ENCODE measurements at places on chromosomes 4 and X. TPM values are rescaled to one million over a fixed set of nuclear protein-coding genes. Genes with fewer than 3 reads are reported as not detected.

GRCh38 chr4:40231316-40231863 is 34.6 kb downstream of the RHOH start:
- DNase-seq, result no peak

- DNase-seq, result peak; percentile 67
Observed at GRCh38 chr4:3047464-3048286, 26.7 kb downstream of the HTT-AS start.

DNA sequence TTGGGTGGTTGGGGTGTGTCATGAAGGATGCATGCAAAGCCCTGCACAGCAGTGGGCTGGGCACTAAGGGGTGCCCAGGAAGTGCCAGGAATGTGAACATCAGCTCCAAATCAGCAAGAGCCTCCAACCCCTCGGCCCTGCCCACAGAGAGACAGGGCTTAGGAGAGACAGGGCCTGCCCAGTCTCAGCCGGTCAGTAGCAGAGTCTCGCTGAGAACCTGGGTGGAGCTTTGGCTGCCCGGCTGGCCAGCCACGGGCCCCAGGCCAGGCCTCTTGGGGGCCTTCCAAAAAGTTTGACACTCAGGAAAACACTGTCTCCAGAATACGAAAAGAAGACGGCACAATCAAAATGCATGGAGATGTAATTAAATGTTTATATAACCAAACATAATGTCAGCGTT is 4.3 kb upstream of the MXD4 start:
- DNase-seq, result peak; percentile 78

GRCh38 chr4:134747108-134747805 is 545.7 kb upstream of the PABPC4L start:
- no peak for DNase-seq

Gene SATL1
- 0.12 TPM for total RNA-seq

Gene TLR2
- total RNA-seq, result 11.5 TPM

Gene ARHGAP36
- 0.32 TPM for total RNA-seq

GRCh38 chr4:151567056-151567455 is 158.1 kb downstream of the FHIP1A start:
- DNase-seq, result no peak

- DNase-seq, result no peak
Observed at GRCh38 chr4:134326866-134327265, 125.3 kb upstream of the PABPC4L start.

DNA sequence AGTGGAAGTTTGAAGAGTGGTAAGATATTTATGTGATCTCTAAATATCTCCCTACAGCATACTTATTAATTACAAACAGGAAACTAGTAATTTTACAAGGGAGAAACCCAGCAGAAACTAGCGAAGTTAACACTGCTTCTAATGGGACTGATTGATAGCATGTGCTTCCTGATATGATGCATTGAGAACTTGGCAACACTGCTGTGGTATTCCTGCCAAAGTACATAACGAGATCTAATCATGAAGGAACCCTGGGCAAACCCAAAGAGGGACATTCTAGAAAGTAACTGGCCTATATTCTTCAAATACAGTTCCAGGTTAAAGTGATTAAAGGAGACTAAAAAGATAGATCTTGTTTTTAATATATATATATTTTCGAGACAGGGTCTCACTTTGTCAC is 4.6 kb upstream of the GPR34 start:
- no peak for DNase-seq

DNA sequence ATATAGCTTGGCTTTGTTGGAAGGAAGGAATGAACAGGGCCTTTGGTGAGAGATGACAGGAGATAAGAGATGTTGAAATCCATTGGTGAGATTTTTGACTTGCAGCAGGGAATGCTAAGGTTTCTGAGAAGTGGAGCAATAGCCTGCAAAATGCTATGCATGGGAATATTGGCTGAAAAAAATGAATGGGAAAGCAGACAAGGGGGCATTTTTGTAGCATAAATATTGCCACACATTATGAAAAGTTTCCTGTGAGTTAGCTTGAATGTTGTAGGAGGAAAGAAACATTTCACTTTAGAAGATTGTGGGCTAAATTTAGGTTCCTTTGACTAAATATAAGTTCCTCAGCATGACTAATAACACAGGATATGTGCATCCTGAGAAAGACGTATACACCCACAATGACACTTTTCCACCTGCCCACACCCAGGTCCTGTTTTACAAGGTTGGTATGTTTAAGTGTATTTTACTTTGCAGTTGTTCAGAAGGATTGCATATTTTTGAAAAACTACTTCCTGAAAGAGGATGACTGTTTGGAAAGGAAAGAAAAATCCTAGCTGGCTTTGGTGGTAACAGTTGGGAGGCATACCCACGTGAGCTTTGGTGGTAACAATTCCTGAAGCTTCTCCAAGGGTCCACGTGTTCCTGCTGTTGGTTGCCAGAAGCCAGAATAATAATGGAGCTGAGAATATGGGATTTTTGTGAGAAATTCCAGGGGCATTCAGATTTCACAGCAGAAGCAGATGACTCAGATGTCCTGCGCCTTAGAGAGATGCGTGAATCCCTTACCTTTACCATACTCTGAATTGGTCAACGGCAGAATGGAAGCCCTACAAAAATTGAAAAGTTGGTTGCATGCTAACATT is 28.5 kb downstream of the PHEX start:
- no peak for DNase-seq

DNA sequence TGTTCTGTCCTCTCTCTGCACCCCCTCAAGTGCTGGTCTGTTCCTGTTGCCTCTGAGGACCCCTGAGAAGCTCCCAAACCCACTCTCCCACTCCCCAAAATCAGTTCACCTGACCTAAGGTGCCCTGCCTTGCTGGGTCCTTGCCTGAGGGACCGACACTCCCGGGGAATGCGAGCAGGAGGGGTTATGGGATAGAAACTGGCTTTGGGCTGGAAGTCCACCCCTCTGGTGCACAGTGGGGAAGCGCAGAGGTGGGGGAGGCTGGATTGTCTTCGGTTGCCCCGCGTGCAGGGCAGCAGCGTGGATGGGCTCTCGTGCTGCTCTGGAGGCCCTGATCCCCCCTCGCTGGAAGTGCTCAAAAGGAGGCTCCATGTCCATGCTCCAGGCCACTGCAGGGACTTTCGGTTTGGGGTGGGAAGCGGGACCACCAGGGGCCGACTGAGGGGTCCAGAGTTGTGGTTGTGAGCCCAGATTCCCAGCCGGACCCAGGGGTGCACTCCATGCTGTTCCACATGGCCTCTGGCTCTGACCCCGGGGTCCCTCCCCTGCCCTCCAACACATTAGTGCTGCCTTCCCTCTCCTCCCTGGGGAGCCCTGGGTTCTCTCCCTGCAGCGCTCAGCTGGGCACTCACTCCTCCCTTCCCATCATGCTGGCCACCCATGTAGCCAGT is 7.6 kb downstream of the SORCS2 start:
- no peak for DNase-seq

DNA sequence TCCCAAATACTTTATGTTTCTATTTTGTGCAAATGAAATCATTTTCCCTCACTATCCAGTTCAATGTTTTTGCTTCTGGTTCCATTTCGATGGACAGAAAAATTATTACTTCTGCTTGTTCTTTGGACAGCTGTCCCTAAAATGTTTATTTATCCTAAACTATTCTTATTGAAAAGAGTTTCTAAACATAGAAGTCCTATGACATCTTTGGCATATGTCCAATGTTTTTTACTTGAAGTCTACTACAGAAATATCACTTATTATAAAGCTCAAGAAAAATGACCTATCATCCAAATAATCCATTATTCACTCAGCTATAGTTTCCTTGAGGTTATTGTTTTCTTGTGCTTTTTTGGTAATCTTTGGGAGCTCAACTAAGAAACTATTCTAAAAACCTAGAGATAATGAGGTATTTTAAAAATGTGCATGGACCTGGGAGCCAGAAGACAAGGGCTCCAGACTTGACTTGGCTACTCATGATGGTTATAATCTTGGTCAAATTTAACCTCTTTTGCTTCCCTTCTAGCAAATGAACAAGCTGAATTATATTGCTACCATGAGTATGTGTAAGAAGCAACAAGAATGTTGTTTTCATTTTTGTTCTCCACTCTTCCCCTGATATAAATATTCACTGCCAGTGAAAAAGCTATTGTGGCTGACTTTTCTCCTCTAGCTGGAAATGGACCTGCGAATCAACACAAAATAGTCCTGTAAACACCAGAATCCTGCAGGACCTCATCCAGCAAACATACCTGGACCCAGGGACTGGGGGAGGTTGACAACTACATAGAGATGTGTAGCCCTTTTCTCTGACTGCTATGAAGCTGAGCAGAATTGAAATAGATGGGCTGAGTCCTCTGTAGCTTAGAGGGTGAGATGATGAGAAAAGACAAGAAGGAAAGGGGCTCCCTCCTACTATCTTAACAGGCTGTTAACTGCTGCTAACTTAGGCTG is 137.4 kb downstream of the FRYL start:
- no peak for DNase-seq

GRCh38 chr4:124183926-124184325 is 528.6 kb downstream of the ANKRD50 start:
- DNase-seq, result no peak

Gene NXF2
- not detected for total RNA-seq

Gene AMER1
- 3.6 TPM for total RNA-seq

DNA sequence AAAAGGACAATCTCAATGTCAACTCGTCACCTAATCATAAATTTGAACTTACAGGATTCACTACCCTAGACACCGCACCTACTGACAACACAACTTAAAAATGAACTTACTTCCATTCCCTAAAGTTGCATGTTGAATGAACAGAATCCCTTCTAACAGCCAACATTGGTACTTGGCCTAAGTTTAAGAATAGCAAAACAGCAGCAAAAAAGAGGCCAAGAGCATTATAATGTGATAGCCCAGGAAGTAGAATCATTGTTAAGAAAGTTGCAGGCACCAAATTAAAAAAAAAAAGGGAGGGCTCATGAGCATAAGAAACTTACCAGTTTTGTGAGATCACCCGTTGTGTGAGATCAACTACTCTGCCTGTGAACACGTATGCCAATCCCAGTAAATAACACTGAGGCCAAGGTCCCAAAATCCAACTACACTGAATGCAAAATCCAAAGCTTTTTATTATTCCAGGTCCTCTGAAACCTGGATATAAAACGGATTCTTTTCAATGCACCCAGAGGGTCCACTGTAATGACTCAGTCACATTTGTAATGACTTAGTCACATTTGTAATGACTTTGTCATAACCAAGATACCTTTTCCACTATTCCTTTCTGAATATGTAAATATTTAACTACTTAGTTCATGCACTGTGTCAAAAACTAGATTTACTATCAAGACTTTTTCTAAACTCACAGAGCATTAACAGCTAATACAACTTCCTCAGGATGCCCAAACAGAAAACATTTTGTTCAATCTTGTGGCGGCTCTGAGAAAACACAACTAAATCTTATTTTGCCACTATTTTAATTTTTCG is 6.8 kb downstream of the HNRNPDL start:
- DNase-seq, result no peak

Gene TXK
- total RNA-seq, result 0.84 TPM

DNA sequence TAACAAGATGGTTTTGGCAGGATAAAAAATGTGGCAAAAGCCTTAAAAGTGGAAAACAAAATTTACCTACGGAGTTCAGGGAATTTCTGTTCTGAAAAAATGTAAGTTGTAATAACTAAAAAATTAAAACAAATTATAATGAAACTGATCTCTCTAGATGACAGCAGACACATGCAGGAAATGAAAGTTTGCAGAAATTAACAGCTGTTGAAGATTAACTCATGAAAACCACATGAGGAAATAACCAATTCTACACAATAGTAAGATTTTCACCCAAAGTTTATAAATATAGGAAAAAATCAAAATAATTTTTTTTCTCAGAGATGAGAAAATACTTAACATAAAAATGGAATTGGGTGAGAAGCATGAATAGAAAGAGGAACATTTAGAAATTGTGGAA is 47.5 kb upstream of the UGT2B15 start:
- no peak for DNase-seq

Gene KLB
- total RNA-seq, result 1.7 TPM

Gene MAGEC2
- total RNA-seq, result not detected

DNA sequence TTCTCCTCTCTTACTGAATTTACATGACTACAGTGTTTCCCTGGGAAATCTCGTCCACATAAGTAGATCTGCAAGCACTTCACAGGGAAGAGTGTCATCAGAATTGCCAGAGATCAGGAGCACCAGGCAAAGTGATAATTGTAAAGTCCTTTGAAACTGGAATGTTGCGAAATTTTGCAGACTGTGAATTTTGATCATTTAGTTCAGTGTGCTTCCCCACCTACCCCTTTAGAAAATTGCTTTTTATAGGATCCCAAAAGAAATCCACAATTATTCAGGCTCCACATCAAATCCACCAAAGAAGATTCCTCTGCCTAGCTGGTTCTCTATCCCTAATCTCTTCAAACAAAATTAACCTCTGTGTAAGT is 10.2 kb downstream of the PTCHD1 start:
- DNase-seq, result no peak

Gene SPANXA2
- total RNA-seq, result not detected

DNA sequence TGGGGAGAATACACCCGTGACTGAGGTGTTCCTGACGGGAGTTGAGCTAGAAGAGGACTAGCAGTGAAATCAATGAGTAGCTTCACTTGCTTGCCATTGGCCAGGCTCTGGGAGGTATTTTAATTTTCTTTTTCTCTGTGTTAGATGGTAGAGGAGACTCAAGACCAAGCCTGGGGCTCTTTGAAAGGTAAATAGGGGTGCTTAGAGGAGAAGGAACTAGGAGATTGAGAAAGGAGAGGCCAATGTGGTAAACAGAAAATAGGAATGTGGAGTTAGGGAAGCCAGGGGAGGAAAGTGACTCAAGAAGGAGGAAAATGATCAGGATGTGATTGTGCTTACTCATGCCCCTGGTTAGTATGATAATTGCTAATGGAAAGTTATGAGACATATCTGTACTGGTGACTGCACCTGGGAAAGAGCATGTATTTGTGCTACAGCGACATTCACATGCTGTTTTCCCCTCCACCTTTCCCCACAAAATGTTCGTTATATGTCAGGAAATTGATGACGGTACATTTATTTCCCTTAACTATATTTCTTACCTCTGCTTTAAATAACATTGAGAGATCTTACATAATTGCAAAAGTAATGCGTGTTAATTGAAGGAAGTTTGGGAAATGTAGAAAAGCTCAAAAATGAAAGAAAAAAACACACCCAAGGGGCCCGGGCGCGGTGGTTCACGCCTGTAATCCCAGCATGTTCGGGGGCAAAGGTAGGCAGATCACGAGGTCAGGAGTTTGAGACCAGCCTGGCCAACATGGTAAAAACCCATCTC is 16.9 kb upstream of the LRBA start:
- no peak for DNase-seq

DNA sequence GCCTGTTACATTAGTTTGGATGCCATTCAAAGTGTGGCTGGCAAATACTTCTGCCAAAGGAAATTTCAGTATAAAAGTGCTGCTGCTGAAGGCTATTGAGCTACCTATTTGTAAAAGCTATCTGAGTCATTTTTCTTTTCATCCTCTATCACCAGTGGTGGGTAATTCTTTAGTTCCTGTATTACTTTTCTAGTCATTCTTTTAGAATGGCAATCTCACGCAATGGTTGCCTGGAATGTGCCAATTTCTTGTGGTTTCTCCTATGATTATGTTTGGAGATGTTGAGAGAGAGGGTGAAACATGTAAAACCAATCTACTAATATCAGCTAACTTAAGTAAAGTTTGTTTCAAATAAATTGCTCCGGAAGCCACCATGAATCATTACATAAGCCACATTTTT is 685.0 kb downstream of the RAPGEF2 start:
- no peak for DNase-seq

Gene TCEAL9
- 42.1 TPM for total RNA-seq

Gene PDE5A
- total RNA-seq, result 8.9 TPM

- no peak for DNase-seq
Observed at GRCh38 chr4:4519297-4519894, 22.5 kb downstream of the STX18 start.

- peak; percentile 70 for DNase-seq
Observed at GRCh38 chr4:152243896-152244595, 291.8 kb downstream of the FBXW7 start.

Gene FRG1
- 34.6 TPM for total RNA-seq

Gene TBX22
- total RNA-seq, result not detected

Data from left cardiac atrium (tissue), 4 donors.